ENCODE measurements at places on chromosomes 11 and 22.

GRCh38 chr11:101944923-101945322 lies 28.6 kb upstream of the ANGPTL5 start:
- no peak for DNase-seq

GRCh38 chr11:19714387-19715363 lies 2.0 kb downstream of the NAV2 start:
- DNase-seq = peak; percentile 60

- no peak for DNase-seq
Measured at GRCh38 chr22:23034621-23035556, 35.4 kb upstream of the GNAZ start.

- DNase-seq = no peak
Measured at GRCh38 chr11:76781807-76782530, 1.2 kb upstream of the TSKU start.

GRCh38 chr11:36354221-36355003 lies 58.3 kb downstream of the PRR5L start:
- DNase-seq = peak; percentile 35

DNA sequence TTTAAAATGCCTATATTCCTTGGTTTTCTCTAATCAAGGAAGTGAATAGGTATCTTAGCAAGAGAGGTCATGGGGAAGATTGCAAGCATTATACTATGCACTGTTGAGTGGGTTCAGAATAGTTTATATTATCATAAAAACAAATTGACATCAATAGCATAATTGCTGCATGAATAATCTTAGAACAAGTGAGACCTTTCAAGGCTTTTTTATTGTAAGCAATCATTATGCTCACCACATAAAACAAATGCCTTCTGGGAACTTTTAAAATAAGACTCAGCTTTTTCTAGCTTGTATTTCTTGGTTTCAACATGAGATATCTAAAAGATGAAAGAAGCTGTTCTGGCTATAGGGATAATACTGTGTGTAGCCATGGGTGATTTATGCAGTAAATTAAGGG lies 135.6 kb upstream of the ZC3H12C start:
- DNase-seq = no peak

DNA sequence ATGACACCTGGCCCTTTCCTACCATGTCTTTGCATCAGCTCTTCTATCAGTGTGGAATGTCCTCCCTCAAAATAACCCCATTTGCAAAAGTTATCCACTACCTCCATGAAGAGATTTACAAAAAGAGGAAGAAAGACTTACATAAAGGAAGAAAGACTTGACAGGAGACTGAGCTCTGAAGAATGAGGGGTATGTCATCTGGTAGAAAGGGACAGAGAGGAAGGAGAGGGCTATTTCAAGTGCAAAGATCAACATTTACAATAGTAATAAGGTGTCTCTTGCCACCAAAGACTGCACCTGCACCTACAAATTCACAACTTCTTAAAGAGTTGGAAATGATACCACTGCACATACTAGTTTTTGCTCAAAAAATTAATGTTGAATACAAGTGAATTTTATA lies 18.2 kb downstream of the PAK1 start:
- DNase-seq = no peak

DNA sequence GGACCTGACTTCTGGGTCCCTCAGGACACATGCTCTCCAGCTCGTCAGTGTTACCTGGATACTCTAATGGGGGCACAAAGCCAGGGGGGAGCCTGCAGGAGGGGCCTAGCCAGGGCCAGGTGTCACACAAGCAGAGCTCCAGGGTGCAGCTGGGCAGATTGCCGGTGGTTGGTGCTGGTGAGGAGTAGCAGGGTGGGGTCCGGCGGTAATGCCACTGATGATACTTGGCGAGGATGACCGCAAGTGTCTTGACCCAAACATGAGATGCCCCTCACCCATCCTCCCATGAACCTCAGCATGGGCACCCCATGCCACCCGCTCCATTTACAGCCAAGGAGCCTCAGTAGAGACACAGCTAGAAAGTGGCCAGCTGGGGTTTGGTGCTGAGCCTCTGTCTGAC lies 15.1 kb upstream of the KCNQ1OT1 start:
- no peak for DNase-seq

GRCh38 chr11:75504501-75504900 lies 21.2 kb downstream of the GDPD5 start:
- no peak for DNase-seq

- DNase-seq = no peak
Measured at GRCh38 chr22:38886333-38886732, 14.3 kb upstream of the CBX6 start.

GRCh38 chr22:47193606-47194329 lies 431.3 kb downstream of the TBC1D22A start:
- no peak for DNase-seq

DNA sequence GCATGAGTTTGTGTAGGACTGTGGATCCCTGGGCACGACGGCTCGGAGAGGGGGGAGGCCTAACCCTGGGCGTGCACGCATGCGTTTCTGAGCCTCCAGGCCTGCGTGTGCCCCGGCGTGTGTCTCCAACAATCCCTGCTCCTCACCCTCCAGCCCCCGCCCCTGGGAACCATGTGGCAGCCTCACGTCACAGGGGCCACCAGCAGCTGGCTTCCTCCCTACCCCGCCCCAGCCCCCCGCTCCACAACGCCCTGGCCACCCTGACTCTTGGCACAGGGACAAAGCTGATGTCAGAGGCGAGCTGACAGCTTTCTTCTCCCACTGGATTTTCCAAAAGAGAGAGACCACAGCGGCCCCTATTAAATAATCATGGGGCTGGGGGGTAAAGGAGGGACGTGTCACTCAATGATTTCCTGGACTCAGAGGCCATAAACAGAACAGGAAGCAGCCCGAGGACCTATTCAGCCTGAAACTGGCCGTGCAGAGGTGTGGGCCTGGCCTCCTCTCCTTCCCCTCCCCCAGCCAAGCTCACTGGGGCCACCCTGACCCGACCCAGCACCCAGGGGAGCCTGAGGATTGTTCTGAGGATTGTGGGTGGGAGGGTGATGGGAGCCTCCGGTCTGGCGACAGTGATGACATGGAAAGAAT lies 6.8 kb upstream of the LIF start:
- DNase-seq = no peak

GRCh38 chr11:119293461-119293860 lies 23.5 kb downstream of the MCAM start:
- DNase-seq = no peak

GRCh38 chr11:78020246-78020645 lies 2.8 kb downstream of the KCTD14 start:
- DNase-seq = no peak

- peak; percentile 60 for DNase-seq
Measured at GRCh38 chr11:69000831-69001242, 12.2 kb downstream of the MRGPRF start.

GRCh38 chr22:39556970-39557841 lies 13.3 kb upstream of the CACNA1I start:
- no peak for DNase-seq

DNA sequence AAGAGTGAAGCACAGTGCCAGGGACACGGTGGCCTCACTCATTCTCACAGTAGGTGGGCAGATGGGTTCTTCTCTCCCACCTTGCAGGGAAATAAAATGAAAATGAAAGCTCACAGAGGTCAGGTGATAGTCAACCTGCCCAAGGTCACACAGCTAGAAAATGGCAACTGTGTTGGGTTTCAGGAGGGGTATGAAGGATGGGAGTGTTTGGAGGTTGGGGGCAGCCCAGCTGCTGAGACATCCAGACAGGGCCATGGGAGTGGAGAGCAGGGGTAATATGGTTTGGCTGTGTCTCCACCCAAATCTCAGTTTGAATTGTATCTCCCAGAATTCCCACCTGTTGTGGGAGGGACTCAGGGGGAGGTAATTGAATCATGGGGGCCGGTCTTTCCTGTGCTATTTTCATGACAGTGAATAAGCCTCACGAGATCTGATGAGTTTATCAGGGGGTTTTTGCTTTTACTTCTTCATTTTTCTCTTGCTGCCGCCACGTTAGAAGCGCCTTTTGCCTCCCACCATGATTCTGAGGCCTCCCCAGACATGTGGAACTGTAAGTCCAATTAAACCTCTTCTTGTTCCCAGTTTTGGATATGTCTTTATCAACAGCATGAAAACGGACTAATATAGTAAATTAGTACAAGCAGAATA lies 247.0 kb downstream of the TENM4 start:
- DNase-seq = no peak

GRCh38 chr11:11519184-11519583 lies 102.6 kb downstream of the GALNT18 start:
- no peak for DNase-seq

GRCh38 chr11:100190395-100190794 lies 496.7 kb upstream of the ARHGAP42 start:
- no peak for DNase-seq

- DNase-seq = no peak
Measured at GRCh38 chr22:43207386-43207785, 20.5 kb upstream of the TTLL12 start.

DNA sequence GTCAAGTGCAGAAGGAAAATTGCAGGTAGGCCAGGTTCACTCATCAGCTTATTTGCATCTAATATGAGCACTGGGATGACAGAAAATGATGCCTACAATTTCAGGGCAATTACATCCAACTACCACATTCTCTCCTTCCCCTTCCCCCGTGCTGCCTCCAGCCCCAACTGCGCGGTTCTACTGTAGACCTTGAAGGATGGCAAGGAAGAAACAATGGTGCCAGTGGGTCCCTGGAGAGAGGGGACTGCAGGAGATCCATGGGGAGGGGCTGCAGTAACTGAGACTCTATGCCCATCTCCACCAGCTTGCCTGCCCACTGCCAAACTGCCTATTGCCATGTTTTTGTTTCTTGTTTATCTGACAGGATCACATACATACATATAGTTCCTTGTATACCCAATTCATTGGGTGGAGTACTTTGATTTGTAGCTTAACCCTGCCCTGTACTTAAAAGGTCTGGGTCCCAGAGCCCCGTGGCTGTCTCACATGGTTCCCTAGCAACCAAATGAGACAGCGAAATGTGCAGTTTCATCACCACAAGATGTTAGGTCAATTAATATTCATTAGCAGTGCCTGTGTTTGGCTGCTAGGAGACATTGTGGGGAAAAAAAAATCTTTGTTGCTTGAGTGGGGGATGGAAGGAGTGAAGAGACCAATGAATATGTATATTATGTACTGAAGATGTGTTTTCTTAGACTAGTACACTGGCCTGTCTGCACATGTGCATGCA lies 253.5 kb upstream of the PLET1 start:
- no peak for DNase-seq

DNA sequence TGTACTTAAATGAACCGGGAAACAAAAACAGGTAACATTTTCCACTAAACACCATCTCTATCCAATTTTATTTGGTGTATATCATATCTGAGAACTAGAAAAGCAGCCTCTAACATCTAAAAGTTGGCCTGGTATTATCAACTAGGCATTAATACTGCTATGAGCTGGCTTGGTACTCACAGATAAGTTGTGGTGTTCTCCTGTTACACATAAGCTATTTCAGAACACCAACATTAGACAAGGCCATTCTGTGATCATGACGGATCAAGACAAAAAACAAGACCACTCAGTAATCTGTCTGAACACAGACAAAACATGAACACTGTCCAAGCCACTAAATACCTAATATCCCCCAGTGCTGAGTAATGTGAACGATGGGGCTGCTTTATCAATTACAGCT lies 11.9 kb downstream of the RIC3 start:
- DNase-seq = no peak

DNA sequence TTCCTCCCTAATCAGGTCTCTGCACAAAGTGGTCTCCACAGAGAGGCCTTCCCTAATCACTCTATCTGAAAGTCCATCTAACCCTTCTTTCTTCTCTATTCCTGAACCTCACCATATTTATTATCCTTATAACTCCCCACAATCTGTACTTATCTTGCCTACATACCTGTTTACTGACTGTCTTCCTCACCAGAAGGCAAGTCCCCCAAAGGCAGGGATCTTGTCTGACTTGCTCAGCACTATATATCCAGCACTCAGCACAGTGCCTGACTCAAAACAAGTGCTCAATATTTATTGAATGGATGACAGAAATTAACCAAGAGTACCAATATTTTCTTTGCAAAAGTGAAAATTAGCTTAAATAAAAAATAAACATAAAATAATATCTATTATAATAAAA lies 5.5 kb downstream of the DCUN1D5 start:
- DNase-seq = no peak

- no peak for DNase-seq
Measured at GRCh38 chr11:112718483-112718882, 242.7 kb upstream of the NCAM1 start.
